ENCODE measurements at places on chromosomes 2 and 18. TPM values are rescaled to one million over a fixed set of nuclear protein-coding genes. Genes with fewer than 3 reads are reported as not detected.

- no peak for DNase-seq
Observed at GRCh38 chr2:46006473-46007025, 290.7 kb upstream of the EPAS1 start.

DNA sequence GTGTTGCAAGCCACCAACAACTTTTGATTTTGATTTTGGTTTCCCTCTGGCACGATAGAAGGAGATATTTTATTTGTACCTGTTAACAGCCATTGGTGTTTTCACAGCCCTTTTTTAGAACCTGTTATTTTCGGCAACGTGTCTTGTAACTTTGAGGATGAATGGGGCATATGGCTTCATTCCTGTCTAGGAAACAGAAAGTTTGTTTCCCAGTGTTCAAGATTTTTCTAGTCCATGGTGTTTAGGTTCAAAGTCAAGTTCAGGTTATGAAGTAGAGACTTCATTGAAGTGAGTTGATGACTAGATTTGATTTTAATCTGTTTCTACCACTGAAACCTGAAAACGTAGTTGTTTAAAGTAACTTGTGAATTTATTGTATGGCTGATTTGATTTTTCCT lies 343 bp downstream of the RASGRP3 start:
- no peak for DNase-seq

GRCh38 chr2:66305718-66306117 lies 129.2 kb upstream of the MEIS1 start:
- DNase-seq, result no peak

GRCh38 chr18:12857215-12857905 lies 26.7 kb downstream of the PTPN2 start:
- no peak for DNase-seq

DNA sequence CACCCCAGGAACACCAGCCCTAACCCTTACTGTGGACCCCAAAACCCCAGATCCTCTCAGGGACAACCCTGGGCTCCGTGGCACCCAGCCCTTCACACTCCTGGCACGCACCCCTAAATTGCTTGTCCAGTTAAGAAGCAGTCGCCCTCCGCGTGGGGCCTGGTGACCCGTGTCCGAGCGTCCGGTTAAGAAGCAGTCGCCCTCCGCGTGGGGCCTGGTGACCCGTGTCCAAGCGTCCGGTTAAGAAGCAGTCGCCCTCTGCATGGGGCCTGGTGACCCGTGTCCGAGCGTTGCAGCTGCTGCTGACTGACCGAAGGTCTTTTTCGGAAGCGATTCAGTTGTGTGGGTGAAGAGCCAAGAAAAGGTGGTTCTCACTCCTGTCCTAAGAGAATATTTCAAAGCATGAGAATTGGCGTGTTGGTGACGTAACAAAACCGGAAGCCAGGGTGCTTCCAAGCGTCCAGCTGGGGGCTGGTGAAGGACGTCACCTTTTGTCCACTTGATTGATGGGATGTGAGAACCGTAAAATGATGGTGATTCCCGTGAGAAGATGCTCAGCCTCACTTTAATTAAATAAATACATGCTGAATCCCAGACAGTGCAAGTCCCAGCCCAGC lies 70.5 kb downstream of the KCNG2 start:
- DNase-seq, result no peak

Gene CNTNAP5
- polyA plus RNA-seq, result 0.11 TPM

GRCh38 chr18:70078106-70078505 lies 127.4 kb downstream of the RTTN start:
- DNase-seq, result no peak

Gene APCDD1
- 10.2 TPM for polyA plus RNA-seq

DNA sequence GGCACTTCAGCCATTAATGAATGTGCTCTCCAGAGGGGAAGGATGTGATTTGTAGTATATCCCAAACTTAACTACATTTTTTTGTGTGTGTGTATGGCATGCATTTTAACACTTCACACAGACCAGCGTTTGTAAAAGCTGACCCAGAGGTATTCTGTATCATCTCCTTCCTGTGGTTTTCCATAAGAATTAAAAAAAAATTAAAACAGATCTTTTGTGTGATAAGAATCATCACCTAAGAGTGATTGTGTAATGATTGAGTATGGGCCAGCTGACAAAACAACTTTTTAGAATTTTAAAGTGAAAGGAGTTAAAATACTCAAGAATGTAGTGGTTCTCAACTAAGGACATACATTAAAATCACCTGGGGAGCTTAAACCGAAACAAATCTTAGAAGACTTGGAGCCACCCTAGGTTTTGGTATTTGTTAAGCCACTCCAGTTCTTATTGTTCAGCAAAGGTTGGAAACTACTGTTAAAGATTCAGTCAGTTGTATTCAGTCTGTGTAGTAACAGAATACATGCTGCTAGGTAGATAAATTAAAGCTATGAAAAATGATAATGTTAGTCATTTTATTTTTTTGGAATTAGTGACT lies 120.1 kb downstream of the HAUS1 start:
- DNase-seq, result no peak

Gene TDRD15
- not detected for polyA plus RNA-seq

Data from pancreas (tissue), 10 donors.